ENCODE measurements at places on chromosomes 7 and 10.

- no peak for DNase-seq
These were observed 15.0 kb downstream of the NPSR1 start for GRCh38 chr7:34673066-34673465.

GRCh38 chr10:1465418-1465911 is 271.9 kb downstream of the ADARB2 start:
- no peak for DNase-seq

- no peak for DNase-seq
These were observed 226.2 kb upstream of the IMMP2L start for GRCh38 chr7:111788286-111789047.

DNA sequence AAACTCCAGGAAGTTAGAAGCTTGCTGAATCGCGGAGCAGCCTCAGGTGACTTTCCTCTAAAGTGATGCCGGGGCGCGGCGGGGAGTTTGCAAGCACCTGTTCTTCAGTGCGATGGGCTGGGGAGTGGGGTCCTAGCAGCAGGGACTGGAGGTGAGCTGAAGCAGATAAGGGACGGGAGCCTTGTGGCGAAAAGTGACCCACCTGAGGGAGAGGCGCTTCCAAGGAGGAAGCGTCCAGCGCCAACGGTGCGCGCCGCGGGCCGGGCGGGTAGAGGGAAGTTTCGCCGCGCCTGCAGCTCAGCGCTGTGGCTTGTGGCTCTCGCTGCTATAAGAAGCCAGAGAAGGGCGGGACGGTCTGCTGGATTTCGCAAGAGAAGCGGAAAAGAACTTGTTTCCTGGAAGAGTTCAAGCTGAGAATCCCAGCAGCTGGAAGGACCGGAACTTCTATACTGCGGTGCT is at the start of gene STEAP4:
STEAP4 (minus strand) TSS at position 305 of the 459 bp plus-strand sequence. CDS start 22,625 bp downstream, outside the sequence.
- DNase-seq: no peak

- DNase-seq: no peak
These were observed 55.4 kb upstream of the SGMS1 start for GRCh38 chr10:50679149-50679548.

DNA sequence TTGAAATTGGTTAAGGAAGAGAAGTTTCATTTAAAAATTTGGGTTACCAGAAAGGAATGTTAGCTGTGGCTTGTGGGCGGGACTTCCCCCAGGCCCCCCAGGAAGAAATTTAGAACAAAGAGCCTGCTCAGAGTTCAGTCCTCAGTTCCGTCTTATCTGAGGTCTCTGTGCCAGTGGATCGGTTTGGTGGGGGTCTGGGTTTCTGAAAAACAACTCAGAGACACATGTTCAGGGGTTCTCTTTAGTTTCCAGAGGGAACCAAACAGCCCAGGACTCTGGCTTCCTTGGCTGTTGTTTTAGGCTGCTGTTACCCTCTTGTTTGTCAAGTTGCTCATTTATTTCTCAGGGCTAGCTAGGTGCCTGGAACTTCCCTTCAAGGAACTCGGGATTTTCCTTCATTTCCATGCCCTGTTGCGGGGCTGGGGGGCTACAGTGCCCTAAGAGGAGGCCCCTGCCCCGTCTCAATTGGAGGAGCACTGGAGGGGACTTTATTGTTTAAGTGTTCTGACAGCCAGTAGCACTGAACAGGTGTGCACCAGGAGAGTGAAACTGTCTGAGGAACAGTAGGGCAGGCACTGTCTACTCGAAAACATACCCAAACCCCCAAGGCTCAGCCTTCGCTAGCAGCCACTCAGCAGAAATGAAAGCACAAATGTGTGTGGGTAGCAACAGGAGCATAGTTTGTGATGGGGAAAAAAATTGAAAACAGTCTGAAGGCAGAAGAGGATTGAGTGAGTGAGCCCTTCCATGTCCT is 59.9 kb downstream of the ALOX5 start:
- no peak for DNase-seq

DNA sequence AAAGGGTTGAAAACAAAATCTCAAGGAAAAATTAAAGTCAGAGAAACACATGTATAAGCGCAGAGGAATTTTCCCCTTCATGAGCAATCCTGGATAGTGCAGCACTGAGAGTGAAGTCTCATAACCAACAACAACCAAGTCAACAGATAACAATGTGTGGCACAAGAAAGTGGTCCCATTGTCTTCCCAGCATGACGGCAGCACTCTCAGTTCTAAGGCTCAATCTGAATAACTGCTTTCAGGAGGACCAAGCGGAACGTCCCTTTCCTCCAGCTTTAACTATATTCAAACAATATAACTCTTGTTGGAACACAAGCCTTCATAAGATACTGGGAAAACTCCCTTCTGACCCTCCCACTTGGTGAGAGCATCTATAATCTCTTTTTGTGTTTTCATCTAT is 137.9 kb downstream of the RAPGEF5 start:
- DNase-seq: no peak

- DNase-seq: no peak
These were observed 4.9 kb downstream of the GCK start for GRCh38 chr7:44184206-44184872.

- no peak for DNase-seq
These were observed 25.3 kb downstream of the TNS3 start for GRCh38 chr7:47556511-47557180.

DNA sequence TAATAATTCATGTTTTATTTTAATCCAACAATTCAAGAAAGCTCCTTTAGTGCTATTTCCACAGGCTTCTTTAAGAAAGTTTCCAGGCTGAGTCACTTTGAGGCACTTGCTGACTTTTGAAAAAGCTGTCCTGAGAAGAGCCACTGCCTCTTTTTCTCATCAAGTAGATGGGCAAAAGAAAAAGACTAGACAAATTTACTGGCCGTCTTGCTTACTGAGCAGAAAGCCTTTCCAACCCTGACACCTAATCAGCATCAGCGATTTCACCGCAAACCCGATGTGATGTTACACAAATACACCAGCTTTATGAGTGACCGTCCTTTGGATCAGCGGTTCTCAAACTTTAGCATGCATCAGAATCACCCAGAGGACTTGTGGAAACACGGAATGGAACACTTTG is 24.3 kb downstream of the CTTNBP2 start:
- DNase-seq: no peak

DNA sequence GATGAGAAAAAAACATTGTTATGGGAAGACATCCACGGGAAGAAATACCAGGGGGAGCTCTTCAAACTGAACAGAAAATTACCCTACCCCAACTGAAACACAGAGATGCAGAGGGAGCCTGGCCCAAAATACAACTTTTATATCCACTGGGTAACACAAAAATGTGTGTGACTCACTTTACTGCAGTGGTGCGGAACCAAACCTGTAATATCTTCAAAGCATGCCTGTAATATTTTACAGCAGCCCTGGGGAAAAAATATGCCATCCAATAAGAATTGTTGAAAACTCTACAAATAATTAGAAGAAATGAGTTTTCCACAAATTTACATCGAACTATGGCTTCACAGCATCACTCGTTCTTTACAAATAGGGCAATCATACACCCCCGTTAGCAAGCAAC is 49.8 kb upstream of the SRRM3 start:
- DNase-seq: no peak

DNA sequence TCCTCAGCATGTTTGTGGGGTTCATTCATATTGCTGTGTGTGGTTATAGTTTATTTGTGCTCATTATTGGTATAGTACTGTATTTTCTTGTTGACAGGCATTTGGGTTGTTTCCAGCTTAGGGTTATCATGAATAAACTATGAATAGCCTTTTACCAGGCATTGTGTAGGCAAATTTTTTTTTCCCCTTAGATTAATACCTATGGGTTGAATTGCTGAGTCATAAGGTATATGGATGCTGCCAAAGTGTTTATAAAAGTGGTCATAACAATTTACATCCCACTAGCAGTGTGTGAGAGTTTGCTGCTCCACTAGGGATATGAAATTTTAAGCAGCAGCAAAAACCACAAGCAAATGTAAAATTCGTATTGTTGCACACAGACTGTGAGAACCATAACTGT is 175.0 kb downstream of the PLPP4 start:
- no peak for DNase-seq

DNA sequence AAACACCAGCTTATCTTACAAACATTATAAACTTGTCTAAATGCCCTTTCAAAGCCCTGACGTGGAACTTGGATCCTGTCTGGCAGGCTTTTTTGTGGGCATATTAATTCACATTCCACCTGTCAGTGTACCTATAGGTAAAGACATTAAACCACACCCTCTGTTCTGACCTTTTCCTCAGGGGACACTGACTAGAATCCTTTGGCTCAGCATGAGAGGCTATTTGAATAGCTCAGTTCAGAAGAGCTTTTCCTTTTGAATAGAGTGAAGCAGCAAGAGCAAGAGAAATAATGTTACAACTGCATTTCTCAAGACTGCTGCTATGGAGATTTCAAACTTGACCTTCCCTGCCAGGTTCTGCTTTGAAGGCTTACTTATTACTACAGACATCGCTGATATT is 76.9 kb downstream of the CYP51A1 start:
- DNase-seq: no peak

GRCh38 chr7:77674878-77675277 is 21.4 kb upstream of the RSBN1L start:
- DNase-seq: no peak

- DNase-seq: no peak
These were observed 125.6 kb downstream of the CYP26A1 start for GRCh38 chr10:93199191-93199751.

DNA sequence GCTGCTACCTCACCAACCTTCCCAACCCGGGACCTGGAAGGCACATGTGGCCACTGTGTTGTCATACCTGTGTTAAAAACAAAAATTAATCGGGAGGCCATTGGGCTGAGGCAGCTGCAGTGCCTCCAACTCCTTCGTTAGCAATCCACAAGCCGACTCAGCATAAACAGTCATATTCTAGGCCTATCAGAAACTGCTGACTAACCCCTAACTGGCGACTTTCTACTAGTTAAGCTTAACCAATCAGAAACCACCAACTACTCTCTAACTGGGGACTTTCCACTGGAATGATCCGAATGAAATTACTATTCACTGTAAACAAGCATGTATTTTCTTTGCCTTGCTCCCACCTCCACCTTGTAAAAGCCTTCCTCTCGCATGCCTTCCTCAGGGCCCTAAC is 14.1 kb upstream of the TMEM72 start:
- DNase-seq: no peak

GRCh38 chr7:55563596-55564325 is 8.5 kb downstream of the VOPP1 start:
- DNase-seq: no peak

DNA sequence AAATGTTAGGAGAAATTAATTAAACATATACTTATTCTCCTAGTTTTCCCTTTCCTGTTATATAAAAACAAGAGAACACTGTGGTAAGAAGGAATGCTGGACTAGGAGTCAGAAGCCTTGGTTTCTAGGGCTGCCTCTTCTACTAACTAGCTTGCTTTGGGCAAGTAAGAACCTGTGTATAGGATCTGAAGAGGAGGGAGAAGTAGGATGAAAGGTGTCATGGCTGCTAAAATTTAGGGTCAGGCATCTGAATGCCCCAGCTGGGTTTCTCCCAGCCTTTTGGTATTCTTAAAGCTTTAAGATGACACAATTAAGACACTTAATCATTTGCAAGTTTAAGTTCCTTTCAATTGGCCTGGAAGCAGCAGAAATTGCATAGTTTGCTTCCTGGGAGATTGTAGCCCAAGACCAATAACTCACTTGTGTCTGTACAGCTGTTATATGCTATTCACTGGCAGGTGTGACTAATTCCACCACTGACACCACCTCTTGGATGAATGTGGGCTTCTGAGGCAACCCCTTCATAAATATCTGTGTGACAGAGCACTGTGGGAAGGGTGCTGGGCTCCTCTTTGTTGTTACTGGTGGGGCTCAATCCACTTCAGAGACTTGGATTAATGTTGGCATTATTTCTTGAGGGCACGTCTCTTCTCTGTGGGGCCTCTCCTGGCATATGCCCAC is 137.2 kb downstream of the LRMDA start:
- no peak for DNase-seq

DNA sequence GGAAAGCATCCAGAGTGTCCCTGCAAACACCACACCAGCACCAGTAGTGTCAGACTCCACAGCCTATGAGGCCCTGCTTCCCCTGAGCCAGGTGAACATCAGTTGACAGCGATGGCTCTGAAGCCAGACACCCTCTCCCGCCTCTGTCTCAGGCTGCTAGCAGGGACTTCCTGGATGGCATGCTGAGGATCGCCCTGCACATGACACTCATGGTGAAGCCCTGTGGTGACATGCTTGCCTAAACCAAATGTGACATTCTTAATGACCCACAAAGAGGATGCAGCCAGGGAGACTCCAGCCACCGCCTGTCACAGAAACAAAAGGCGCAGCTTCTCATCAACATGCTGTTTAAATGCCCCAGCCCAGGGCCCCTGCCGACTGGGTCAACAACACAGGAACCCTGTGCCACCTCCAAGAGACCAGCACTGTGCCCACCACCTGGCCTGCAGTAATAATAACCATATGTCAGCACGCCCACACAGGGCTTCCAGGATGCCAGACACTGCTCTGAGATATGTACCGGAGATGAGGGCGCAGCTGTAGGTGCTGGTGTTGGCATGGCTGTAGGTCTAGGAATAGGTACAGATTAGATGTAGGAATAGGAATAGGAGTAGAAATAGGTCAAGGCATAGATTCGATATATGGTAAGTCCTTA is 81.3 kb downstream of the GRID1 start:
- no peak for DNase-seq

DNA sequence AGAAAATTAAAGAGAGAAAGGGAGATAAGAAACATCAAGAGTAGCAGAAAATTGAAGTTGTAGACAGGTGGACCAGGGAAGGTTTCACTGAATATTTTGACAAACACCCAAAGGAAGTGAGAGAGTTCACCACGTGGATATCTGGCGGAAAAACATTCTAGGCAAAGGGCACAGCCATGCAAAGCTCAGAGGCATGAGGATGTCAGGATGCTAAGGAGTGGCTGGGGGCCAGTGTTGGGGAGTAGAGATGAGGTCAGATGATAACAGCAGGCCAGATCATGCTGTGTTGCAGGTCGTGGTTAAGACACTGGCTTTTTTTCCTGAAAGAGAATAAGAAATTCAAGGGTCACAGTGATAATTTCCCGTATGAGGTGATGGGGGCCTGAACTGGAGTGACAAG is 181.9 kb downstream of the DGKI start:
- no peak for DNase-seq

GRCh38 chr7:28958235-28958979 is at the start of gene TRIL:
TSS of gene TRIL (minus strand) at chr7:28958330. CDS start at chr7:28958046, 284 bp downstream.
- DNase-seq: no peak

GRCh38 chr7:157361537-157361936 is 24.7 kb downstream of the DNAJB6 start:
- no peak for DNase-seq

GRCh38 chr10:124798781-124799180 is 2.8 kb upstream of the ABRAXAS2 start:
- DNase-seq: no peak

- DNase-seq: no peak
These were observed 4.6 kb upstream of the HMX2 start for GRCh38 chr10:123143162-123143824.

GRCh38 chr10:120075349-120075748 is 182.8 kb downstream of the SEC23IP start:
- no peak for DNase-seq

- peak; percentile 30 for DNase-seq
These were observed 4.4 kb downstream of the BAG3 start for GRCh38 chr10:119655566-119656001.
